GM04504 (cell line): ENCODE measurements at places on chromosomes 3 and 15.
A peak's percentile ranks its signal among the peaks of the same experiment; 100 is the strongest.

- no peak for DNase-seq
Observed at GRCh38 chr15:97991972-97992541, 31.6 kb downstream of the ARRDC4 start.

- DNase-seq = no peak
Observed at GRCh38 chr15:25852027-25852426, 11.1 kb downstream of the ATP10A start.

DNA sequence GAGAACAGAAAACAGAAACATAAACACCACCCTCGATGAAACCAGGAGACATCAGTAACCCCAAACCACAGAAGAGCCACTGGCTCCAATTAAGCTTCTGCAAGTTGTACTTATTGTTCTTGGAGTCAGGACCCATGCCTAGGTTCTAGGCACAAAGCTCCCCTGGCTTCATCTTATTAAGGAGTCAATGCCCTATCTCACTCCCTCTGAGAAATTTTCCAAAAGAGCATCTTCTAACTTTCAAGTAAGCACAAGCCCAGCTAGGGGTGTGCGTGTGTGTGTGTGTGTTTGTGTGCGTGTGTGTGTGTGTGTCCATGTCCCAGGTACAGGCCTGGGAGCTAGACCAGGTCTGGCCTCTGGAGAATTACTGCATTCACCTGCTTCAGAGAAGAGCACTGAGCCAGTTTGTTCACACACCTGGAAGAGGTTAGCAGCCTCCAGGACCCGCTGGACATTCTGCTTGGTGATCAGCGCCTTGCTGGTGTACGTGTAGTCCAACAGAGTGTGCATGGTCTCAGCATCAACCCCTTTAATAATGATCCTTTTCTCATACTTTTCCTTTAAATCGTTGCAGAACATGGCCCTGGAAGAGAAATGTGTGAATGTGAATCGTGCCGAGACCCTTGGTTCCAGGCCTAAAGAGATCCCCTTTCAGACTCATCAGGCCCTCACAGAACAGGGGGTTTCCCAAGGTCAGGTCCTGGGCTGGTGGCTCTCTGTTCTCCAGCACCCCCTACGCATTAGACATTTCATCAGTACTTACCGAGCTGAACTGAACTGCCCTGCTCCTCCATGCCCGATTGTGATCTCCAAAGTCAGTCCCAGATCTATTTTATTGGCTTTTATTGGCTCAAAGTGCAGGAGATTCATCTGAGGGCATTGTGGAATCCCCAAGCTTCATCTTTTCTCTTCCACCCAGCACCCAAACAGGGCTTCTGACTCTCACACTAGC, 27.8 kb downstream of the KLHL6 start:
- DNase-seq = no peak

GRCh38 chr3:197752107-197752506, 2.4 kb downstream of the FYTTD1 start:
- no peak for DNase-seq

DNA sequence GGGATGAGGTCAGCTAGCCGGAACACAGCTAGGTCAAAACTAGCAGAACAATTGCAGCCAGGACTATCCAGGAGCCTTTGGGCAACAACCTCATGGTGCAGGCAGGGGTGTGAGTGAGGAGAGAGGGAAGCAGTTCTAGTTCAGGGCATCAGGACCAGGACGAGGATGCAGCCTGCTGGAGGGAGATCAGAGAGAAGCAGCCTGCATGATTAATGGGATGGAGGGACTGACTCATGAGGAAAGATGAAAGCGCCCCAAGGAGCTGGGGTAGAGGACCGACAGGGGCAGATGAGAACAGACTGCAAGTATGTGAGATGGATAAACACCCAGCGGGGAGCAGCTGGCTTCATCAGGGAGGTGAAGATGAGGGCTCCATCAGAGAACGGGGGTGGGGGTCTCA, 37.9 kb upstream of the LRTM1 start:
- peak; percentile 70 for DNase-seq

DNA sequence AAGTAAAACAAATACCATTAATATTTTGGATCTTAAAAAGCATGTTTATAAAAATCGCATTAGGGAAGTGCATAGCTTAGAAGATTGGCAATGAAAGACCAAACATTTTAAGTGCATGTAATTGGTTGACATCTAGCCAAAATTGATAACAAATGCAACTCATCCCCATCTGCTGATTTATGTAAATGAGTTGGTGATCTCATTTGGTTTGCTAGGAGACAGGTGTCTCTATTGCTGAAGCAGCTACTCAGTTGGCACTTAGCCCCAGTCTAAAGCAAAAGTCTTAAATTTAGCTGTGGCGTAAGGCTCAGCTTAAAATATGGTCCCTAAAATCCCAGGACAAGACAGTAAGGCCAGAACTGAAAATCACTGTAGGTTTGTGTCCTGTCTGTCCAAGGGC, 113.5 kb upstream of the CHL1 start:
- DNase-seq = no peak

- no peak for DNase-seq
Observed at GRCh38 chr3:46351646-46352045, 2.3 kb upstream of the CCR2 start.
